ENCODE measurements at places on chromosomes 7 and 10.

GRCh38 chr7:101817471-101818286 lies at the start of gene CUX1:
TSS of gene CUX1 (plus strand) at chr7:101817626. CDS start at chr7:101817640, 14 bp downstream.
- no peak for DNase-seq

GRCh38 chr10:43305876-43306275 lies 39.0 kb upstream of the RASGEF1A start:
- DNase-seq: no peak

GRCh38 chr7:104162081-104162480 lies 45.7 kb downstream of the ORC5 start:
- no peak for DNase-seq

DNA sequence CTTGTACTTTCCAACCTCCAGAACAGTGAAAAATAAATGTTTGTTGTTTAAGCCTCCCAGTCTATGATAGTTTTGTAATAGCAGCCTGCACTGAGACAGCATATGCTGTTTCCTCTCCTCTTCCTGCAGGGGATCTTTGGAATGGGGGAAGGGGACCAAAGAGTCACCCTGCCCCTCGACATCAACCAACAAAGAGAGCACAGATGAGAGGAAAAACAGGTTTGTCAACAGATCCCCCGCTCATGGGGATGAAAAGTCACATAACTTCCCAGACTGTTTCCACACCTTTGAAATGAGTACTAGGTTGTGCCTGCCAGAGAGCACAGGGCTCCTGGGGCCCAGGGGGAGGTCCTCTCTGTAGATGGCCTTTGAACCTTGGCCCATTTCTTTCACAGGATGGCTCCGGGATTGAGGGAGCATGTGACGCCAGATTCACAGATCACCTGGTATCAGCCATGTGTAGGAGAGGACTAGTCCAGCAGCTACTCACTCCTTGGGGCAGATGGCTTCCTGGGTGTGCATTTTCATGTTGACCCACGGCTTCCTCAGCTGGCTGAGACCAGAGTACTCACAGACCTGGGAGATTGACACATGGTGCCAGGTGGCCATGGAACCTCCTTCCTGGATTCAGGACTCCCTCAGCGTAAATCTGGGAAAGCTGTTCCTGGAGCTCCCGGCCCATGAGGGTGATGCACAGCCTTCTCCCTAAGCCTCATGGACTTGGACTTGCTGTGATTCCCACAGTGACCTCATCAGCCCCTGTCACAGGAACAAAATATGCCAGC lies 125.6 kb downstream of the CXCL12 start:
- DNase-seq: no peak

- no peak for DNase-seq
Measured at GRCh38 chr7:118109607-118110006, 74.4 kb upstream of the LSM8 start.

DNA sequence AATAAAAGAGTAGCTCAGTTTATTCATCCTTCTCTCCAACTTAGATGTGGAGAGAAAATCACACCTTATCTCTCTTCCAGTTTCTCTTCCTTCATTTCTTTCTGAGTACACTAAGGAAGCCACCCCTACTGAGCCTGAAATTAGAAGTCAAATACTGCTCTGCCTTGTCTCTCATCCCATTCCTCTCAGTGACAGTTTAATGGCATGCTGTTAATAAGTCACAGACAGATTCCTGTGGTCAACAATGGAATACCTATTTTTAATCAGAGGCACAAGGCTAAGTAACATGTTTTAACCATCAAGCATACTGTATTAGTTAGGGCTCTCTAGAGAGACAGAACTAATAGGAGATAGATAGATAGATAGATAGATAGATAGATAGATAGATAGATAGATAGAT lies 253.2 kb downstream of the HTR7 start:
- no peak for DNase-seq

DNA sequence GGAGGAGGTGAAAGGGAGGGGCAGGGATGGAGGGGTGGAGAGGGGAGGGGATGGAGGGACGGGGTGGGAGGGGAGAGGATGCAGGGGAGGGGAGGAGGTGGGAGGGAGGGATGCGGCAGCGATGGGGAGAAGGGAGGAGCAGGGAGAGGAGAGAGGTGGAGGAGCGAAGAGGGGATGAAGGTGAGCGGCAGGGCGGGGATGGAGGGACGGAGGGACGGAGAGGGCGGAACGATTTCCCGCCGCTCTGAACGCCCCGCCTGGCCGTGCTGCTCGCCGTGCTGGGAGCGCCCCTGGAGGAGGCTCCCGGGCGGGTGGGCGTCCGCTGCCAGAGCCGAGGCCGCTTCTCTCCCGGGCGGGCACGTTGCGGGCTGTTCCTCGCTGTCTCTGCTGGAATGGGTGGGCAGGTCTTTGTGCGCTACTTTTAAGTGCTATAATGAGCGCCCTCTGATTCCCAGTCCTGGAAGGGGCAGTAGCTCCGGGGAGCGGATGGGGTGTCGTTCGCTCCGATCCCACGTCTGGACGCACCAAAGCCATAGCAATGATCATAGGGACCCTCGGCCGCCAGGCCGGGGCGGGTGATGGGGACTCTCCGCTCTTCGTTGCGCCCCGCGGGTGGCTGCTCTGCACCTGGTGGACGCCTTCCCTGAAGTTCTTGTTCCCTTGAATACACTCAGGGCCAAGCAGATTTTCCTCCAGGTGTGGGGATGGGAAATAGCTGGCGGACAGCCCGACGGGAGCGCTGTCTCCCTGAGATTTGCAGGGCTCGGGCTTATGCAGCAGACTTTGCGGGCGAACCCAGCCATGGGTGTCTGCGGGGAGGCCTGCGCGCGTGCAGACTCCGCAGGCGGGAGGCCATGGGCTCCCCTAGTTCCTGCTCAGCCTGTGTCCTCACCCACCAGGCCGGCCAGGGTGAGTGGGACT lies 81.1 kb upstream of the CPXM2 start:
- no peak for DNase-seq

GRCh38 chr10:101629837-101630632 lies 41.9 kb downstream of the DPCD start:
- DNase-seq: peak; percentile 66

- DNase-seq: no peak
Measured at GRCh38 chr10:14889318-14889717, 10.7 kb downstream of the SUV39H2 start.
